ENCODE measurements at places on chromosomes 2 and 18. TPM values are rescaled to one million over a fixed set of nuclear protein-coding genes. Genes with fewer than 3 reads are reported as not detected.

GRCh38 chr2:46841621-46842020, 74.0 kb downstream of the MCFD2 start:
- no peaks in the 10 kb centered on the region for H3K36me3 ChIP-seq
- H3K4me3 ChIP-seq: no peak overlapping the region
- peaks cover 4% of the 10 kb centered on the region for H3K4me1 ChIP-seq
- H3K27me3 ChIP-seq: no peaks in the 10 kb centered on the region
- H3K27ac ChIP-seq: no peak overlapping the region

Gene DES
- not detected for total RNA-seq

- H3K27ac ChIP-seq: no peak overlapping the region
- H3K36me3 ChIP-seq: peaks cover 15% of the 10 kb centered on the region
- H3K4me1 ChIP-seq: peaks cover 37% of the 10 kb centered on the region
- no peak for DNase-seq
- no peaks in the 10 kb centered on the region for H3K27me3 ChIP-seq
- H3K4me3 ChIP-seq: no peak overlapping the region
Measured at GRCh38 chr2:187485523-187485922, 37.5 kb upstream of the CALCRL start.

GRCh38 chr2:9613291-9613690, 17.5 kb downstream of the YWHAQ start:
- H3K4me3 ChIP-seq: no peak overlapping the region
- DNase-seq: no peak
- H3K4me1 ChIP-seq: peaks cover 8% of the 10 kb centered on the region

DNA sequence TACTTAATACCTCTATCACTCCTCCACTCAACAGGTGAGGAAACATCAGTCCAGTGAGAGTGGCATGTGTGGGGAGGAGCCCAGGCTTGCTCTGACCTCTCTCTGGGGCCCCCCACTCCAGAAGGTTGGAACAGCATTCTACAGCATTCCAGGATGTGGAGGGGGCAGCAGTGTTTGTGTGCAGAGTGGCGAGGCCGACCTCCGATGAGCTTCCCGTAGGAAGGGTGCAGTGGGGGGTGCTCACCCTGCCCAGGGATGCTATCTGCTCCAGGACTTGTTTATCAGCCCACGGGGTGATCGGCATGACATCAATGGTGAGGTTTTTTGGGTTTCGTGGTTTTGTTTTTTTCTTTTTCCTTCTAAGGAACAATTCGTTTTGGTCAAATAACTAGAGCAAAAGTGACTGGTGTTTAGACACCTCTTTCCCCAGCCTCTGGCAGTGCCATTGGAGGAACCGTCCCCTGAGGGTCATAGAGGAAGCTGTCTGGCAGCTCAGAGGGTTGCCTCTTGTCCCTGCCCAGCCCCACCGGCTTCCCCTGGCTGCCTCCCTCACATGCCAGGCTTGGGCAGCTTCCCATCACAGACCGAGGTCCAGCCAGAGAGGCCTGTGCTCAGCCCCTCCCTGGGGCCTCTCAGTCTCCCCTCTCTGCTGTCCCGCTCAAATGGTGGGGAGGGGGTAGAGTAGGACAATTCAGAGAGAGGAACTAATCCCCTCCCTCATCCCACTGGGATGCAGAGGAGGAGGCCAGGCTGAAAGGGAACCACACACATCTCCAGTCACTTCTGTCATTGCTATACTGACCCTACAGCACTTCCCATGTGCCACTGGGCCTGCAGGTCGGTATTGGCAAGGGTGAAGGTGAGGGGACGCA, 96.5 kb downstream of the ZFP36L2 start:
- no peak for DNase-seq
- H3K4me3 ChIP-seq: no peak overlapping the region
- no peak overlapping the region for H3K27ac ChIP-seq
- peaks cover 13% of the 10 kb centered on the region for H3K4me1 ChIP-seq

Gene SP5
- total RNA-seq: not detected

DNA sequence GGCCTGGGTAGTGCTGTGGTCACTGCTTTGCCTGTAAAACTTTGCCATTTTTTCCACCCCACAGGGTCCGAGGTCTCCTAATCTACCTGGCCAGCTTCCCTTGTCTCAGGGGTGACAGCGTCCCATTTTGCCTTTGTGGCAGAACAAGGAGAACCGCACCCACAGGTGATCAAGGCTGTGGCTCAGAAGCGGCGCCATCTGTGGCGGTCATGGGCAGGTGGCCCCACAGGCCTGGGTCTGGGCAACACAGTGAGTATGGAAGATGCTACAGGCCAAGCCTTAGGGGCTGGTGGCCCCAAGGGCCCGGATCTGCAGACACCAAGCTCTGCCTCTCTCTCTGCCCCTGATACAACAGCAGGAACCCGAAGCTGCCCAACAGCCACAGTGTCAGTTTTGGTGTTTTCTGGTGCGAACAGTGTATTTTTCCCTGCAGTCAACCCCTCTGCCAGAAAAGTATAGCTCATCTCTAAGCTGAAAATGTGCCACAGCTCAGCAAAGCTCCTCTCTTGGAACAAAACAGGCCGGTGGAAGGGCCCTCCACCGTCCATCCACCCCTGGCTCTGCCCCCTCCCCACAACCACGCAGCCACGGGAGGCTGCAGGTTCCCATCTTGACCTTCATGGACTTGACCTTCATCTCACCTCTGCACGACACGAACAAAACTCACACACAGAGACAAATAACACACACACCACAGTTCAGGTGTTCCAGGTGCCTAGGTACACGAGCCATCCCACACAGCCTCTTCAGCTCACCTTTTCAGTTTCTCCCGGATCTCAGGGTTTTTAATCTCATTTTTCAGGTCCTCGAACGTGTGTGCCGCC, 96.7 kb downstream of the PXDN start:
- DNase-seq: no peak
- H3K4me1 ChIP-seq: peaks cover 2% of the 10 kb centered on the region
- no peak overlapping the region for H3K27ac ChIP-seq
- H3K36me3 ChIP-seq: peaks cover 19% of the 10 kb centered on the region
- H3K4me3 ChIP-seq: no peak overlapping the region
- no peaks in the 10 kb centered on the region for H3K27me3 ChIP-seq

Measured in endothelial cell of umbilical vein (primary cell).